Activated CD4-positive, alpha-beta T cell treated with anti-CD3 and anti-CD28 coated beads for 24 hours (primary cell): ENCODE measurements at places on chromosomes 4 and X.

DNA sequence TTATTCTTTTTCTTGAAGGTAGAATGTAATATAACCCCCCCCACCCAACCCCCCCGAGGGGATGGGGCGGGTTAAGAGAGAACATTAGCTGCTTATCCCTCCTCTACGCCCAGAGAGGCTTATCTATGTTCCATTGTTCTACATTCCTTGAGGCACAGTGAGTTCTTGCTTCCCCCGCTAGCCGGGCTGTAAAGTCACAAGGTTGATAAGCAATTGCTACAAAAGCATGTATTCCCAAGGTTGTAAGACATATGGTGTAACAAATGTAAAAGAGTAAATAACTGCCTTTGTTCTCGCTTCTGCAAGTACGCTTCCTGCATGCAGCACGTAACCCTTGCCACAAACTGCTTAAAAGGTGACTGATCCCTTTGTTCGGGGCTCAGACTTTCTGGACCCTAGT is 8.2 kb downstream of the DCAF8L2 start:
- no peak for DNase-seq

- no peak for DNase-seq
Observed at GRCh38 chr4:76207549-76207948, 6.1 kb downstream of the SCARB2 start.

- DNase-seq: no peak
Observed at GRCh38 chr4:165873298-165874071, 448 bp downstream of the TLL1 start.

DNA sequence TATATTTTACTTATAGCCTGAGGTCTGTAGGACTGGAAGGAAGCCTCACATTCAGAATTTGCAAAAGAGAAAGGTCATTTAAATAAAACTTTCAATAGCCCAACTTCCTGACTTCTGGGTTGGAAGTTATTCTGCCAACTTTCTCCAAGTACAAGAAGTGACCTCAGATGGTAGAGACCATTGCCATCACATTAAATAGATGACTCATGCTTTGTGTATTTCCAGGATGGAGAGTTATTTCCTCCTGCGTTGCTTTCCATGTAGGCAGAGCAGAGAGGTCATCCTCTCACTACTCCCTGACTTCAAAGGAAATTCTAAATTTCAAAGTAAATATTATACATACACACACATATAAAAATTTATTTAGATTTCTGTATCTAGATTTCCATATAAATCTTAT is 73.0 kb upstream of the NR3C2 start:
- DNase-seq: no peak

DNA sequence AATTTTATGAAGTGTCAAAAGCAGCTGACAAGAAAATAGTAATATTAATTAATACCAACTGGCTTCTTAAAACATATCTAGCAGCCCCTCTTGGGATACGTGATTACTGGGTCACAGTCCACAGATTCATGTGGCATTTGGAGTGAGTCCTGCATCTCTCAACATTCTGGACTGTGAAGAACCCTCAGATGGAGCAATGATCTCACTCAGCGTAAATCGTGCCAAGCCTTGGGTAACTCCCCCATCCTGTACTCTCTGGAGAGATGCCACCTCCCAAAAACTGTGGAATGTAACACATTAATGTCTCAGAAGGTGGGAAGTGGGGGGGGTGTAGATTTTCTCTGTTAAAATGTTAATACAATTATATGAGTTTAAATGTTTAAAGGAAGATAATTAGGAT is 118.2 kb upstream of the IQCM start:
- DNase-seq: no peak

GRCh38 chr4:3232001-3232400 is 17.0 kb upstream of the MSANTD1 start:
- DNase-seq: no peak

DNA sequence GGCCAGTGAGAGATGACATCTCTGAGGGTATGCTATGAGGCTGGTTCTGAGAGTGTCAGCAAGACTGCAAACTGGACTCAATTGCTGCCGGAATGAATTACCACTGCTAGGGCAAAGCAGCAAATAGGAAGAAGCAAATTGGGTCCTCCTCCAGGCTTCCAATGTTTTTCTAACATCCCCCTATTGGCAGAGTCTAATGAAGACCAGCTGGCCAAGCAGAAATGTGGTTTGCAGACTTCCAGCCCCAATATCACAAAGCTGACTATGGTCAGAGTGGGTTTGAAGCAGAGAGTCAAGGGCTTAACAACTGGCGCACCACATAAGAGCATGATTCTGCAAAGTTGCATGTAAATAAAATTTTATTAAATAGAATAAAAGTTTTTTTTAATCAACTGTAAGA is 225.4 kb upstream of the GLRA2 start:
- DNase-seq: no peak
